Cerebellar nuclear complex (tissue), 1 donor: ENCODE measurements at places on chromosomes 16 and 17.

DNA sequence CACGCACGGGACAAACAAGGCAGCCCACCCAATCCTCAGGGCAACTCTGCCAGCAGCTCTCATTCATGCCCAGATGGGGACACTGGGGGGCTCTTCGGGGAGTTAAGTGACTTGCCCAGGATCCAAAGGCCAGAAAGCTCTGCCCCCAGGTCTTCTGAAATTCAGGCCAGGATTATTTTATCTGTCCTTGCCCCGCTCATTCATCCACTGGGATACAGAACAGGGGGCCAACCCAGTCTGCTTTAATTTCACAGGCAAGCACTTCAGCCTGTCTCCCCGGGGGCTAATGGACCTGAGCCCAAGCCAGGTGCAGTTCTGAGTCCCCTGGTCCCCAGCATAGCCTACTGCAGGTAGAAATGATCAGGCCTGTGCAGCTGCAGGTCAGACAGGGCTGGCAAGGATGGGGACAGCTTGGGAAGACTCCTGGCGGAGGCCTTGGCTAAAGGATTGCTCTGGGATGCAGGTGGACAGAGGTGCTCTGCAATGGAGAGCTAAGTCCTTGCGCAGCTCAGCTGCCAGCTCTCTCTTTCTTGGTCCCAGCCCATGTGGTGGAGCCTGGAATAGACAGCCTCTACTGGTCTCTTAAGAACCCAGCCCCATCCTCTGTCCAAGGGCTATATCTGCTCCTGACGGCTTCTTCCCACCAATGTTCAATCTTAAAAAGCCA, 766 bp upstream of the B3GNT9 start:
- DNase-seq: no peak

- DNase-seq: no peak
These were observed 492.4 kb downstream of the SHISA9 start for GRCh38 chr16:13393816-13394215.

DNA sequence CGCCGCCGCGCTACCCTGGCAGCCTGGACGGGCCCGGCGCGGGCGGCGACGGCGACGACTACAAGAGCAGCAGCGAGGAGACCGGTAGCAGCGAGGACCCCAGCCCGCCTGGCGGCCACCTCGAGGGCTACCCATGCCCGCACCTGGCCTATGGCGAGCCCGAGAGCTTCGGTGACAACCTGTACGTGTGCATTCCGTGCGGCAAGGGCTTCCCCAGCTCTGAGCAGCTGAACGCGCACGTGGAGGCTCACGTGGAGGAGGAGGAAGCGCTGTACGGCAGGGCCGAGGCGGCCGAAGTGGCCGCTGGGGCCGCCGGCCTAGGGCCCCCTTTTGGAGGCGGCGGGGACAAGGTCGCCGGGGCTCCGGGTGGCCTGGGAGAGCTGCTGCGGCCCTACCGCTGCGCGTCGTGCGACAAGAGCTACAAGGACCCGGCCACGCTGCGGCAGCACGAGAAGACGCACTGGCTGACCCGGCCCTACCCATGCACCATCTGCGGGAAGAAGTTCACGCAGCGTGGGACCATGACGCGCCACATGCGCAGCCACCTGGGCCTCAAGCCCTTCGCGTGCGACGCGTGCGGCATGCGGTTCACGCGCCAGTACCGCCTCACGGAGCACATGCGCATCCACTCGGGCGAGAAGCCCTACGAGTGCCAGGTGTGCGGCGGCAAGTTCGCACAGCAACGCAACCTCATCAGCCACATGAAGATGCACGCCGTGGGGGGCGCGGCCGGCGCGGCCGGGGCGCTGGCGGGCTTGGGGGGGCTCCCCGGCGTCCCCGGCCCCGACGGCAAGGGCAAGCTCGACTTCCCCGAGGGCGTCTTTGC, 3.1 kb downstream of the HIC1 start:
- no peak for DNase-seq

GRCh38 chr17:38907930-38908675, 17.3 kb upstream of the LASP1NB start:
- no peak for DNase-seq

DNA sequence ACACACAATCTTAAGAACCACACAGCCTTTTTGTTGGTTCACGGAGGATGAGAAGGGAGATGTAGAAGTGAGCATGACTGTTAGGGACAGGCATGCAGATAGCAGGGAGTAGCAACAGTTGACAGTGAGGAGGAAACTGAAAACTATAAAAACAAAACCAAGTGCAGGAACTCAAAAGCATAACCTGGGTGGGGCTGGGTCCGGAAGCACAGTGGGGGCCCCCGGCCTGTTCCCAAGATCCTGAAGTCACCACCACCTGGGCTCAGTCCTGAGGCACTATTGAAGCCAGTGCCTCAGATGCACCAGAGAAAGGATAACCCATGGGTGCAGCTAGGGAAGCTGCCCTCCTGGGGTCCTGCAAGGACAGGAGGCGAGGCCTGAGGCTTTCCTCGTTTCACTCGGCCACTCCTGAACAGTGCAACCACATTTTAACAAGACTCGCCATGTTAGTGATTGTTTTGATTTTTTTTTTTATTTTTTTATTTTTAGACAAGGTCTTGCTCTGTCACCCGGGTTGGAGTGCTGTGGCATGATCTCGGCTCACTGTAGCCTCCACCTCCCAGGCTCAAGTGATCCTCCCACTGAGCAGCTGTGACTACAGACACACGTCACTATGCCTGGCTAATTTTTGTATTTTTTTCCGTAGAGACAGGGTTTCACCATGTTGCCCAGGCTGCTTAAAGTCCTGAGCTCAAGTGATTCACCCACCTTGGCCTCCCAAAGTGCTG, 27.7 kb upstream of the CBX4 start:
- DNase-seq: no peak
